ENCODE measurements at places on chromosomes 1 and 21.
A peak's percentile ranks its signal among the peaks of the same experiment; 100 is the strongest.

DNA sequence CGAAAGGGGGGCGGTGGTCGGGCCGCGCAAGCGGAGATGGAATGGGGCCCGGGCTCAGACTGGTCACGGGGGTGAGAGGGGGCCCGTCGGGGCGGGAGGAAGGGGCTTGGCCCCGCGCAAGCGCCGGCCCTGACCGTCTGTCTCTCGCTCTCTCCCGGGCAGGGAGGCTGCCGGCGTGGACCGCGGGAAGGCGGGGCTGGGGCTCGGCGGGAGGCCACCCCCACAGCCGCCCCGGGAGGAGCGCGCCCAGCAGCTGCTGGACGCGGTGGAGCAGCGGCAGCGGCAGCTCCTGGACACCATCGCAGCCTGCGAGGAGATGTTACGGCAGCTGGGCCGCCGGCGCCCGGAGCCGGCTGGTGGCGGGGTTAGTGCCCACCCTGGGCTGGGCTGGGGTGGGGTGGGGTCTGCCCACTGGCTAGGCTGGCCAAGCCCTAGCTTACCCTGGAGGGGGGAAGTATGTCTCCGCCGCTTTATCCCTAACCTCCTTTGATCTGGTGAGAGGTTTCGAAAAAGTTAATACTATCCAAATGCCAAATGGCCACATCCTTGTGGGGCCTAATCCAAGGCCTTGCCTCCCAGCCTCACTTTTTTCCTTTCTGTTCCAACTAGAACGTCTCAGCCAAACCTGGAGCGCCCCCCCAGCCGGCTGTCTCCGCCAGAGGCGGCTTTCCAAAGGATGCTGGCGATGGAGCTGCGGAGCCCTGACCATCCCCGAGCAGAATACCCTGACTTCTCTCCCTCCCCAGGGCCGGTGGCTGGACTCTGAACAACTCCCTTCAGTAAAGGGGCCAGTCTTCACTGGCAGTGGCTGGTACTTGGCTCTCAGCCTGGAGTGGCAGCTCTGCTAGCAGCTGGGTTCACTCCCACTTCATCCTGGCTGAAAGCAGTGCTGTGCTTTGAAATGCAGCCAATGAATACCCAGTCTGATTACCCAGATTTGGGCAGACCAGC, 636 bp upstream of the YRDC start:
- peak; percentile 91 for DNase-seq

DNA sequence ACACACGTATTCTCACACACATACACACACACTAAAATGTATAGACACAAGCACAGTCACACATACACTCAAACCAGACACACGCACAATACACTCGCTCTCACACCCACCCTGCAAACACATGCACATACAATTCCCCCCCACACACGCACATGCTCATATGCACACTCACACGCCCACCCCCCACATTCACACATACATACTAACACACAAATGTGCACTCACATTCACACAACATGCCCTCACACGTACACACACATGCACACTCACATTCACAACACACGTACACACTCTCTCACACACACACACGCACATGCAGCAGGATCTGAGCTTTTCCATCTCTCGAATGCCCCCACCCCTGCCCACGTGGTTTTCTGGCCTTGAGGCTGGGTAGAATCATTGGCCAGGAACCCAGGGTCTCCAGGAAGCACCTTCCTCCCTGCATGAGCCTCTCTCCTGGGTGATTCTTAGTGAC, 589.7 kb downstream of the PTPRU start:
- no peak for DNase-seq

GRCh38 chr1:99218999-99219398, 45.3 kb upstream of the PLPPR4 start:
- DNase-seq = no peak

DNA sequence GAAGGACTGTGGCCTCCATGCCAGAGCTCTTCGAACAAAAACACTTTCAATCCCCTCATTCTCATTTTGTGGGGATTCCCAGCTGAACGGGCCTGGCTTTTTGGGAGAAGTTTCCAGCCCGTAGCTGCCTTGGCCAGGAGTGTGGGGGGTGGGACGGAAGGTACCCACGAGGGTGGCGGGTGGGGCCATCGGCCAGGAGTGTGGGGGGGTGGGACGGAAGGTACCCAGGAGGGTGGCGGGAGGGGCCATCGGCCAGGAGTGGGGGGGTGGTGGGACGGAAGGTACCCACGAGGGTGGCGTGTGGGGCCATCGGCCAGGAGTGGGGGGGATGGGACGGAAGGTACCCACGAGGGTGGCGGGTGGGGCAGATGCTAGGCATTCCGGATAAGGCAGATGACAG, 71.7 kb upstream of the ZBTB18 start:
- no peak for DNase-seq

- no peak for DNase-seq
Measured at GRCh38 chr1:179012038-179012437, 13.7 kb upstream of the FAM20B start.

- DNase-seq = no peak
Measured at GRCh38 chr1:70874063-70874462, 173.6 kb downstream of the PTGER3 start.

DNA sequence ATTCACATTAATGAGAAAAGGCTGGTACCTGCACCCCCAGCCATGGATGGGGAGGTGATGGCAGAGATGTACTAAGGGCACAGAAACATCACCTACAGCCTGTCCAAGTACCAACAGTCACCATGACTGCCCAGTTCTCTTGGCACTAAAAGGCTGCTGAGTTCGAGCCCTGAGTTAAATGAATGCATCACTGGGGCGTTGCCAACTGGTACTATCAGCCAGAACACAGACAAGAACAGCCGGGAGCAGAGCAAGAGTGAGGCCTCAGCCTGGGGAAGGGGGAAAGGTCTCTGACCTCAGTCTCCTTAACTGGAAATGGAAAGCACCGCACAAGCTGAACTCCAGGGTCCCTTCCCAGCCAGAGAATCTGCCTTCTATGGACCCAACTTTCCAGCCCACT, 60.5 kb downstream of the GLIS1 start:
- no peak for DNase-seq

- no peak for DNase-seq
Measured at GRCh38 chr21:46661642-46662366, 26.3 kb downstream of the PRMT2 start.

- no peak for DNase-seq
Measured at GRCh38 chr1:33429332-33429731, 1.6 kb downstream of the PHC2 start.

DNA sequence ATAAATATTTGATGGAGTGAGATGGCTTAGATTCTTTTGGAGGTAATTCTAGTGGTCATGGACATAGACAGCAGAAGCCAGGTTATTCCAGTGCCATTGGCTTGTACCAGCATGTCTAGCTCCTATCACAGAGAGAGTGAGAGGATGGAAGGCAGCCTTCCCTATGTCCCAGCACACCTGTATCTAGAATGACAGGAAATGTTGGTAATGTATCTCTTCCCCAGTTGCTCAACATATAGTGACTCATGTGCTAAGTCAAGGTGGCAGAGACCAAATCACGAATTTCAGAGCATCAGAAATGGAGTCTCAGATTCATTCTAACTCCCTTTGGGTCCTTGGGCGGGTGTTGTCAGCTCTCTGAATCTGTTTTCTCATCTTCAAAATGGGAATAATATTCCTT, 28.4 kb downstream of the METTL13 start:
- DNase-seq = no peak

DNA sequence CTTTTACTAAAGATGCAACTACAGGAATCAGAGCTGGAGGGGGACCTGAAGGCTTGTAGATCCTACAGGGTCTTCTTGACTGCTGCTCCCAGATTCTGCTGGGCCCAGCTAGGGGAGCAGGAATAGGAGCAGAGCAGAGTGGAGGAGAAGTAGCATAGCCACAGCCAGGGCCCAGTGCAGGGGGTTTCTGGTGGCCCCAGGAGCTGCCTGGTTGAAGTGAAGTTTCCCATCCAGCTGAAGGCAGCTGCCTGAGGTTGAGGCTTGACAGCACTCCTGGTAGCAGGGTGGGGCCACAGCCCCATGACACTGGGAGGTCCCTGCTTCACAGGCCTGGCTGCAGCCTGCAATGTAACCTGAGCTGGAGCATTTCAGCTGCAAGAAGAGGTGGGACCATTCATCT, 2.0 kb upstream of the INPP5B start:
- no peak for DNase-seq

- no peak for DNase-seq
Measured at GRCh38 chr1:182720463-182720862, 36.1 kb upstream of the RGS8 start.

GRCh38 chr21:36422279-36423098, 37.3 kb downstream of the CHAF1B start:
- peak; percentile 81 for DNase-seq

GRCh38 chr1:53644909-53645689, 93.9 kb downstream of the GLIS1 start:
- no peak for DNase-seq

DNA sequence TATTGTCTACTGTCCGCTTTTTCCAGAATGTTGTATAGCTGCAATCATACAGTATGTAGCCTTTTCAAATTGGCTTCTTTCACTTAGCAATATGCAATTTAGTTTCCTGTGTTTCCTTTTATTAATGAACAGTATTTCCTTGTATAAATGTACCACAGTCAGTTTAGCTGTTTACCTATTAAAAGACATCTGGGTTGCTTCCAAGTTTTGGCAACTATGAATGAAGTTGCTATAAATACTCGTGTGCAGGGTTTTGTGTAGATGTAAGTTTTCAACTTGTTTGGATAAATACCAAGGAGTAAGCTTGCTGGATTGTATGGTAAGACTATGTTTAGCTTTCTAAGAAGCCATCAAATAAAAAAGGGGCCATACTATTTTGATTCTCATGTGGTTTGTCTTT, 24.4 kb upstream of the KCNJ6 start:
- DNase-seq = no peak

GRCh38 chr1:156114919-156115513, 505 bp downstream of the LMNA start:
- DNase-seq = no peak

DNA sequence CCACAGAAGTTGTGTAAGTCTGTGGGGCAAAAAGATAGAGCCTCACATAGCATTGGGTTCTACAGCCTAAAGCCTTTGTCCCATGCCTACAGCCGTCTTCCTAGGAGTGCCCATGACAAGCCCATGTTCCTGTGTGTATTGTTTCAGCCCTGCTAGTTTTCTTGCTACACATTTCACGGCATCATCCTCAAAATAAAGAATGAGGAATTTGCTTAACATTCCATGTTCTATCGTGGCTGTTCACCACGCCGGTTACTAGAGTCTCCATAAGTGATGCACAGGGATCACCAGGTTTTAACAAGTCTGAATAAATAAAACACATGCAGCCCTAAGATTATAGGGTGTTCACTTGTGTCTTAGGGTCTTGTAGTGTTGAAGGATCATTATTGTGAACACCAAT, 87.4 kb upstream of the NGF start:
- no peak for DNase-seq

- no peak for DNase-seq
Measured at GRCh38 chr1:148318904-148319242, 164.2 kb downstream of the PPIAL4G start.

- DNase-seq = peak; percentile 56
Measured at GRCh38 chr1:22710701-22711049, at the start of gene EPHB2. EPHB2 (plus strand) TSS chr1:22710839; CDS start chr1:22710983, 144 bp downstream.

- no peak for DNase-seq
Measured at GRCh38 chr1:69738458-69739250, 170.9 kb downstream of the LRRC7 start.

GRCh38 chr1:196148367-196148970, 459.8 kb downstream of the KCNT2 start:
- DNase-seq = no peak

GRCh38 chr21:35748678-35749314, 311.5 kb downstream of the SETD4 start:
- no peak for DNase-seq

DNA sequence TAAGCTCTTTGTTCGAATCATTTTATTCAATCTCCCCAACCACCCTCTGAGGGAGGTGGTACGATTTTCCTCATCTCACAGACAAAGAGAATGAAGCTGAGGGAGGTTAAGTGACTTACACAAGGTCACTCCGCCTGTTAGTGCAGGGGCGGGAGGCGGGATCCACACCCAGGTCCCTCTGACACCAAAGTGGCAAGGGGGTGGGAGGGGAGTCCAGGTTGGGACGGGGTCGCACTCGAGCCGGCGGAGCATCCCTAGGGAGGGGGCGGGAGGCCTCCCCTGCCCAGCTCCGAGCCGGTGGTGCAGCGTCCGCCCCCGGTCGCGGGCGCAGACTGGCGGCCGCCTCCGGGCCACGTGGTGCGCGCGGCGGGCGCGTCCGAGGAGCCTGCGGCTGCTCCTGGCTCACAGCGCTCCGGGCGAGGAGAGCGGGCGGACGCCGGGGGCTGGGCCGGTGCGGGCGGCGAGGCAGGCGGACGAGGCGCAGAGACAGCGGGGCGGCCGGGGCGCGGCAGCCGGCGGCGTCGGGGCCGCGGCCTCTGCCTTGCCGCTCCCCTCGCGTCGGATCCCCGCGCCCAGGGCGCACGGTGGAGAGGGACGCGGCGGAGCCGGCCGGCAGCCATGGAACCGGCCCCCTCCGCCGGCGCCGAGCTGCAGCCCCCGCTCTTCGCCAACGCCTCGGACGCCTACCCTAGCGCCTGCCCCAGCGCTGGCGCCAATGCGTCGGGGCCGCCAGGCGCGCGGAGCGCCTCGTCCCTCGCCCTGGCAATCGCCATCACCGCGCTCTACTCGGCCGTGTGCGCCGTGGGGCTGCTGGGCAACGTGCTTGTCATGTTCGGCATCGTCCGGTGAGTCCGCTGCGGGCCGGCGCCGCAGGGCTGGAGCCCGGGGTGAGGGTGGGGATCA, at the start of gene OPRD1:
Gene OPRD1, plus strand, starts transcription at position 405 of the 903 bp plus-strand sequence. Its CDS starts 214 bp downstream, at position 619.
- DNase-seq = no peak

DNA sequence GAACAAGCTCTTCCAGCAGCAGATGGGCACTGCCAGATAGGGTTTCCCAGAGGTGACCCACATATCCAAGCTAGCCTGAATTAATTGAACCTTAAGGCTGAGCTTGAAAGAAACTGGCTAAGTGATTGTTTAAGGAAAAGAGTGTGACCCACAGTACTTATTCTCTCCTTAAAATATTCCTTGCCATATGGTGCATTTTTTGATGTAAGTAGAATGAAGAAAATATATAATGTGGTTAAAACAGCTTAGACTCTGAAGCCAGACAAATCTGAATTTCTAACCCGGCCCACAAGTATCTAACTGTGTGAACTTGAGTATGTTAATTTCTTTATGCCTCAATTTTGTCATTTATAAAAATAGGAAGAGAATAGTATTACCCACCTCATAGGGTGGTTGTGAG, 4.9 kb downstream of the PPP1R8 start:
- no peak for DNase-seq

GRCh38 chr1:223748405-223748772, 36.0 kb downstream of the CAPN2 start:
- DNase-seq = no peak

- no peak for DNase-seq
Measured at GRCh38 chr1:163191301-163191700, 11.4 kb downstream of the RGS5 start.

DNA sequence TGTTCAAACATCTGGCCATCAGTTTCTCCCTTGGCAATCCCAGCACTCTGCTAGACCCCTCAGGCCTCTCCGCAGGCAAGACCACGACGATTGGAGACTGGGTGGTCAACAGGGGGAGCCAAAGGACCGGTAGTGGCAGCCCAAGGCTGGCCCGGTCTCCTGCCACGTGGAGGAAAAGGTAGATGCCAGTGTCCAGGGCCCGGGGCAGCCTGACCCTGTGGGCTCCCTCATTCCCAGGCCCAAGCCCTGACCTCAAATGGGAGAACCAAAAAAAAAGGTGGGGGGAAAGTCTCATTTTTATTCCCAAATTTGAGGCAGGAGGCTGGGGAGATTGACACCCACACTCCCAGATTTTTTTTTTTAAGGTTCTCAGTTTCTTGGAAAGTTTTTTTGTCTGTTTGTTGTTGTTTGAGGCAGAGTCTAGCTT, 24.8 kb downstream of the S100A6 start:
- DNase-seq = no peak

GRCh38 chr1:3811595-3811911, 15.3 kb upstream of the LRRC47 start:
- DNase-seq = no peak

GRCh38 chr21:45363921-45364467, 41.0 kb upstream of the COL18A1 start:
- peak; percentile 98 for DNase-seq
